ENCODE measurements at places on chromosomes 7 and 10.

GRCh38 chr10:28201410-28202400 lies 101.2 kb downstream of the MPP7 start:
- DNase-seq = no peak

DNA sequence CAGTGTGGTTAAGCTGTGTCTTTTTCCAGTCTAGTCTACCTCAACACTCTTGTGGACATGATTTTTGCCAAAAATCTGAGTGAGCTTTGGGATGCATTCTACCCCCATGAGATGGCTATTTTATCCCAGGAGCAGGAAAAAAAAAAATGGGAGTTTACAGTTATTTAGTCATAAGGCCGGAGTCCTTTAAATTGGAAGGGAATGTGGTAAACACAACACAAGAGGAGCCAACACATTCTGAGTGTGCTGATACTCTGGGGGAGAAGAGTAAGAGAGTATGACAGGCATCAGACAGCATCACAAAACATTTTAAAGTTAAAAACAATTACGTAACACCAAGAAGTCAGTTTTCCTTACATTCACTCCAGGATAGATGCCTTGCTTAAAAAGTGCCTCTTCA lies 46.1 kb downstream of the C1GALT1 start:
- no peak for DNase-seq

- no peak for DNase-seq
These were observed 8.2 kb upstream of the NKX6-2 start for GRCh38 chr10:132793871-132794849.

GRCh38 chr10:93437946-93438612 lies 44.1 kb downstream of the MYOF start:
- DNase-seq = no peak

GRCh38 chr7:29019896-29020295 lies 61.8 kb upstream of the TRIL start:
- DNase-seq = no peak

DNA sequence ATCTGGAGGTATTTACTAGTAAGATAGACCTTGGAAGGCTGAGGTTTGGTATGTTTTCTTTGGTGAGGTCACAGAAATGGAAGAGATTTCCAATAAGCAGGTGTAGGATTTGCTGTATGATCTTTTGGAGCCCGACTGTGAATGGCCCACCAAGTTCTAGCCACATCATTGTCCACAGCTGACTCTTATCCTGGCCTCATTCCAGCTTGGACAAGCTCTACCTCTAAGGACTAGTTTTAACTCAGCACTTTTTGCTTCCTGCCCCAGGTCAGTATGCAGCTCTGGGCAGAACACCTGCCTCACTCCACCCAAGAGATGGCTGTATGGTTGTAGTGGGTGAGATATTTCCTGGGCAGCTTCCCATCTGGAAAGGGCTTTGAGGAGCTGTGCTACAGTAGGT lies 6.1 kb upstream of the CPA4 start:
- DNase-seq = no peak

DNA sequence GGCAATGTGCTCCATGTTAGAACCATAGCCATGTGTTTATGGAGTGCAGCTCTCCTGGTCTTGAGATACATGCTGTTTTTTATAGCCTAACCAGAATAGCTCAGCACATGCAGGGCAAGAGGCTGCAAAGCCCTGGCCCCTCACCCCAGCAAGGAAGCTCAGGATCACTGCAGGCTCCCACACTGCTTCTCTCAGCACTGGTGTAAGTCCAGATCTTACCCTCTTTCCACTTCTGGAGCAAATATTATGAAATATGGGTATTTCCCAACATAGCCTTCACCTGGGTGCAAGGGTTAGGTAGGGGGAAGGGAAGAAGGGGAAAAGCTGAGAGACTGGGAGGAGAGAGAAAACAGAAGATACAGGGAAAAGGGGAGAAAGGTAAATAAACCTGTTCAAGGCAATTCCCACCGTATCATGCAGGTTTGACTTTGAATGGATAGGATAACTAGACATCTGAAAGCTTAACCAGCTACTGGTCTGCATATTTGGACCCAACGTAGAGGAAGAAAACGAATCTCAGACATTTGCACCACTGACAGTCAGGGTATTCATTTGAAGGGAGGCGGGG lies 19.7 kb downstream of the SKIDA1 start:
- no peak for DNase-seq

- DNase-seq = no peak
These were observed 11.3 kb downstream of the ACSL5 start for GRCh38 chr10:112385201-112385600.

DNA sequence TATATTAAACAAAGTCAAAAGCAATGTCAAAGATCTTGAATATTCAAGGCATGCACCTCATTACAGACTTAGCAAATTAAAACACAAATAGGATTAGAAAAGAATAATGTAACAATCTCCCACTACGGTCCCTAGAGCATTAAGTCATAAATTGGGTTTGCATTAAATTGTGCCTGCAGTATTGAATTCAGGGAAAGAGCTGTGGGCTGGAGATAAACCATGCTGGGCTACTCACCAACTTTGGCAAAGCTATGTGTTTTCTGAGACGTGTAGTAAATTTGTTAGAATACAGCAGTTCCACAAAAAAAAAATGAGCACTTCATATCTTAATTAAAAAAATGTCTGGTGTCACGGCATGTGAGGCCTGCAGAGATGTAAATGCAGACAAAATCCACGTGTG lies 241.6 kb downstream of the SNX10 start:
- DNase-seq = no peak

DNA sequence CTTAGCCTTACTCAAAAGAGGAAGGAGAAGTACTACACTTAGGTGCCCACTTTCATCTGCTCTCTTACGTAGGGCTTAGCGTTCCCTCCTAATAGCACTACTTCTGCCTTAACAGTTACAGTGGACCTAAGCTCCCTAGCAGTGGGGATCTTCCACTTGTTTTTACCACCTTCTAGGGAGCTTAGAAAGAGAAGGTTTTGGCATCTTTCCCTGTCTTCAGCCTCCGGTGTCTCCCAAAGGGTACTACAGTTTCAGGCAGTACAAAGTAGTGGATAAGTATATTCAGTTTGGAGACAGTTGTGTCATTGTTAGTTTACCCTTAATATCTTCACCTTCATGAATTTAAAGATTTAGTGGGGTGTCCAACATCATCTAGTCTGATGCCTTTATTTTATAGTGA lies 14.6 kb downstream of the CHRM2 start:
- DNase-seq = no peak

GRCh38 chr10:25642721-25643120 lies 291.3 kb upstream of the MYO3A start:
- no peak for DNase-seq

DNA sequence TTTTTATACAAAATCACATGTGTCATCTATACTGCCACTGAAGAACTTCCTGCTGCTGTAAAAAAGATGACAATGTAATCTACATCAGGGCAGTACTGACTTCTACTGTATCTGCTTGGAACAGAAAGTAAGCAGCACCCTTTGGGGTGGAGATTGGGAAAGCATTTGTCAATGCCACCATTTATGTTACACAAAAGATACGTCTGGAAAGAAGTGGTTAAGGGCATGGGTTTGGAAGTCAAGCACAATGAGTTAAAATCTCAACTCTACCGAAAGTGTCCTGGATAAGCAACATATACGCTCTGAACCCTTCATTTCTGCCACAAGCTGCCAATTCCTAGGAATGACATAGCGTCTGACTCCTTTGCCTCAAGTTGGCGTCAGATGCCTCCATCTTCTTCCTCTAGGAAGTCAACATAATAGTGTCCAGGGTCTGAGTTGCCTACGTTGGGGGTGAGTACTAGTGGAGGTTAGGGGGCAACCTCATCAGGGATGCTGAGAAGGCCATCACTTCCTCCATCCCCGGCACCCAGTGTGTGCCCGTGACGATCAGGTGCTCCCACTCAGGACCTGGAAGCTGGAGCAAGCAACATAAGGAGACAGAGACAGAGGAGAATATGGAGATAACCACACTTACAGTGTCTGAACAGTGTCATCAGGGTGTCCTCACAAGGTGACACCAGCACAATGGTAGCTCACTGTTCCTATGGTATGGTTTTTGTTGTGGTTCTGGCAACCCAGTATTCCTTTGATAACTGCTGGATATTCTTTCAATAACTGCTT lies 58.3 kb downstream of the SGMS1 start:
- DNase-seq = no peak

DNA sequence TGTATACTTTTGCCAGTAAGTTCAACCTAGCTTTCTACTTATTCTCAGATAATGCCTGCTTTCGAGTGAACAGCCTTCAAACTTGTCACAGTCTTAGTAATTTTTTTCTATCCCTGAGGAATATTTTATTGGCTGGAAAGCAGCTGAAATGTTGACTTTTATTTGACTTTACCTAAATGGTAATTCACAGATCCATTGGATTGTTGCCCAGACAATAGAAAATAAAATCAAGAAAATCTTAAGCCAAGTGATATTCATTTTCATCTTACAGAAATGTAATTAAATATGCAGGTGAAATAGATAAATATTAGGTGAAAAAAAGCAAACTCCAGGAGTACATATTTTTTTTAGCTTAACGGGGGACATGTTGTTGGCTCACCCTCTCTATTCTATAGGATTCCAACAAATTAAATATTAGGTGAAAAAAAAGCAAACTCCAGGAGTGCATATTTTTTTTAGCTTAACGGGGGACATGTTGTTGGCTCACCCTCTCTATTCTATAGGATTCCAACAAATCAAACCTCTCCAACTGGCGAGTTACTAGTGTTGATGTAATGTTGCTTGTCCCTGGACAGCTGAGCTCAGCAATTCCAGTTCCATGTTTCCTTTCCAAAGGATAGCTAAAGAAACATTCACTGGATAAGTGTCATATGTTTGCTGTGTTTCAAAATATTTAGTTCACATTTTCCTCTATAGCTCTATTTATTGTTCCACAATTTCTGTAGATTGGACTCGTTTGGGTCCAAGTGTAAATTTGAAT lies 4.2 kb downstream of the TMEM26 start:
- no peak for DNase-seq

- DNase-seq = no peak
These were observed 69.5 kb upstream of the IL6 start for GRCh38 chr7:22657479-22657878.

GRCh38 chr7:1748076-1748838 lies 78.2 kb downstream of the ELFN1 start:
- no peak for DNase-seq

DNA sequence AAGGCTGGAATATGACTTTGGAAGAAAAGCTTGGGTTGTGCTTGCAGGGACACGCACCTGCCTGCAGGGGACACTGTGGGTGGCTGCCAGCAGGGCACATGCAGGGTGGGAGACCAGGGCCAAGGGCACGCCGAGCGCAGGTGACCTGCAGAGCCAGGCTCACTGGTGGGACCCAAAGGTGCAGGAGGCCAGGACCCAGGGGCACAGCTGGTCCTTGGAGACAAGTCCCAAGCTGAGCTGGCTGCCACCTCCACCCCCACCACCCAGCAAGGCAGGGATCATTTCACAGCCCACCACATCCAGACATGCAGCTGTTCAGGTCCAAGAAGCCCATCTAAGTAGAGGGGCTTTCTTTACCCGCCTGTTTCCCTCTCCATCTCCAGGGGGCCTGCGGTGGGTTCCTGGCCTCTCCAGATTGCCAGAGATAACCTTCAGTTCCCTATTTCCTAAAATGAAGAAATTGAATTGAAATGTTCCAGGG lies 13.8 kb upstream of the CLIP2 start:
- no peak for DNase-seq

DNA sequence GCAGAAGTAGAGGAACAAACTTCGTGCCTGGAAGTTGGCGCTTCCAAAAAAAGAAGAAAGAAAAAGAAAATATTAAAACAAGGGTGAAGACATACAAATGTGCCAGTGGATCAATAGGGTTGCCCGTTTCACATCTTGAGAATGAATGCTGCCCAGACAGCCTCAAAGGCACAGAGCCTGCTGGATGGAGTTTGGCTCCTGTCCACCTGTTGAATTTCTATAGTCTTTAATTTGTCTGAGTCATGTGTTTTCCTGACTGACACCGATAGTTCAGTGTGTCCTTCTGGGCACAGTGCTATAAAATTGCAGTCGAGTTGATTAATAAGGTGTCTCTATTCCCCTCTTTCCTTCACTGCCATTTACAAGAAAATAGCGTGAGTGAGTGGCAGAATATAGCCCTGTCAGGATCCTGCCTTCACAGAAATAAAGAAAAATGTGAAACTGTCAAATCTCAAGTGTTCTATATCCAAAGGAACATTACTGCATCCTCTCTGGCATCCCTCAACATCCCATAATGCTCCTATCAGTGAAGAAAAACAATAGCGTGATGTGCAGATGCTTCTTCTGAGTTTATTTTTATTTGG lies 471.3 kb upstream of the AUTS2 start:
- no peak for DNase-seq

DNA sequence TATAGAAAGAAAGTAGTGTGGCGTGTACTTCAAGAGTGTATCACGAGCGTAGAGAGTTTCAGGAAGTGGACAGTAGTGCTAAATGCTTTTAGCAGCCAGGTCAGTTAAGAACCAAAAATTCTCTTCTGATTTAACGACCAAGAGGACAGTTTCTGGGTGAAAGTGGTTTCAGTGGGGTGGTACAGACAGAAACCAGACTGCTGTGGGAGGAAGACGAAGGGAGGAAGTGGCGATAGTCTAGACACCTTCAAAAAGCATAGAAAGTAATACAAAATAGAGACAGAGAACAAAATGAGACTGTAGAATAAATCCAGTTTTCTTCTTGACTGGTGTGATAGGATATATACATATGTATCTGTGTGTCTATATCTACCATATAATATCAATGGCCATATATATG lies 93.5 kb downstream of the MBL2 start:
- DNase-seq = no peak

GRCh38 chr7:94047956-94048355 lies 43.8 kb upstream of the BET1 start:
- no peak for DNase-seq

All from amniotic stem cell (primary cell).